ENCODE measurements at places on chromosomes 7 and 10.

DNA sequence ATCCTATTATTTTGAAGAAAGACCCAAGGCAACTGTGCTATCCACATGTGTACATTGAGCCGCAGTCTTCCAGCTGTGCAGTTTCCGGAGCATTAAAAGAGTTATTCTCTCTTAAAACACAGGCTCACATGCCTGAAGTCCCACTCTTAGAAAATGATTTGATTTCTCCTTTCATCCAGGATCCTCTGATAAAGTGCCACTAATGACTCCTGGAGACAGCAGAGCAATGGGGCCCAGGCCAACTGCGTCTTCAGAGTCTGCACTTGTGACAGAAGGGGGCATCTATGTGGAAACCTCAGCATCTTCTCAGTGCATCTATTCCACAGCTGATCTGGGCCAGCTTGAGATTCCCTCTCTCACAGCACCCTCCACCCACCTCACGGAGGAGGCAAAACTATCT lies 482.1 kb upstream of the AKR1E2 start:
- no peak for DNase-seq

- DNase-seq, result no peak
These were observed 72.0 kb downstream of the C10orf143 start for GRCh38 chr10:130038611-130039109.

- DNase-seq, result no peak
These were observed 93.6 kb upstream of the MXI1 start for GRCh38 chr10:110113670-110114337.

GRCh38 chr10:64067009-64067606 lies 545.9 kb downstream of the REEP3 start:
- DNase-seq, result no peak

DNA sequence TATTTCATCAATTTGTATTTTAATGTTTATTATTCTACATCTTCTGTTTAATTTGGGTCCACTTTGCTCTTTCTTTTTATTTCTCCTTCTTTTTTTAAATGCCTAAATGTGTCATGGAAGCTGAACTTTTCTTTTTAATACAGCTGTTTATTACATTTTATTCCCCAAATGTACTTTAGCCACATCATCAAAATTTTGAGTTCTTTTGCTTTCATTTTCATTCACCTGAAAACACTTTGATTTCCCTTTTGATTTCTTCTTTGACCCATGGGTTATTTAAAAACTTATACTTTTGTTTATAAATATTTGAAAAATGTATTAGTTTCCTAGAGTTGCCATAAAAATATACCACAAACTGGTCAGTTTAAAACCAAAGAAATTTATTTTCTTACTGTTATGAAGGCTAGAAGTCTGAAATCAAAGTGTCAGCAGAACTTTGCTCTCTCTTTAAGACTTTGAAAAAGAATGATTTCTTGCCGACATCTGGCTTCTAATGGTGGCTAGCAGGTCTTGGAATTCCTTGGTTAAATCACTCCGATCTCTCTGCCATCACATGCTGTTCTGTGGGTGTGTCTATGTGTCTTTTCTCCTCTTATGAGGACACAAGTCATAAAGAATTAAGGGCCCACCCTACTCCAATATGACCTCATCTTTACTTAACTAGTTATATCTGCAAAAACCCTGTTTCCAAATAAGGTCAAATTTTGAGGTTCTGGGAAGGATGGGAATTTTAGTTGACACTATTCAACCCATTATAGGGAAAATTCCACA lies 225.5 kb downstream of the ANKRD7 start:
- no peak for DNase-seq

GRCh38 chr10:51188008-51188407 lies 113.7 kb downstream of the PRKG1 start:
- DNase-seq, result no peak

DNA sequence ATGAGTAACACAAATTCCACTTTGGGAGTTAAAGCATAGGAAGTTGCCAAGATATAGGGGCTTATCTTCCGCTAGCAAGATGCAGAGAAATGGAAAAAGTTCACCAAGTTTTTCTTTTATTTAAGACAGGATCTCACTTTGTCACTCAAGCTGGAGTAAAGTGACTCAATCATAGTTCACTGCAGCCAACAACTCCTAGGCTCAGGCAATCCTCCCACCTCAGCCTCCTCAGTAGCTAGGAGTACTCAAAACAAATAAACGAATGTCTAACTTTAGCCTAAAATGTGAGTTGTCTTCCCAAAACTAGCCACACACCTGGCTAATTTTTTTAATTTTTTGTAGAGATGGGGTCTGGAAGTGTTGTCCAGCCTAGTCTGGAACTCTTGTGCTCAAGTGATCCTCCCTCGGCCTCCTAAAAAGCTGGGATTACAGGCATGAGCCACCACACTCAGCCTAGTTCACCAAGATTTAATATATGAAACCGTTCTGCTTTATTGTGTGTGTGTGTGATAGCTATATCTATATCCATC lies 9.9 kb downstream of the VIM start:
- no peak for DNase-seq

GRCh38 chr10:1556496-1556895 lies 180.8 kb downstream of the ADARB2 start:
- no peak for DNase-seq

GRCh38 chr10:113945687-113946085 lies 91.2 kb downstream of the NHLRC2 start:
- DNase-seq, result no peak

GRCh38 chr7:2754912-2755311 lies 66.9 kb downstream of the AMZ1 start:
- DNase-seq, result no peak

DNA sequence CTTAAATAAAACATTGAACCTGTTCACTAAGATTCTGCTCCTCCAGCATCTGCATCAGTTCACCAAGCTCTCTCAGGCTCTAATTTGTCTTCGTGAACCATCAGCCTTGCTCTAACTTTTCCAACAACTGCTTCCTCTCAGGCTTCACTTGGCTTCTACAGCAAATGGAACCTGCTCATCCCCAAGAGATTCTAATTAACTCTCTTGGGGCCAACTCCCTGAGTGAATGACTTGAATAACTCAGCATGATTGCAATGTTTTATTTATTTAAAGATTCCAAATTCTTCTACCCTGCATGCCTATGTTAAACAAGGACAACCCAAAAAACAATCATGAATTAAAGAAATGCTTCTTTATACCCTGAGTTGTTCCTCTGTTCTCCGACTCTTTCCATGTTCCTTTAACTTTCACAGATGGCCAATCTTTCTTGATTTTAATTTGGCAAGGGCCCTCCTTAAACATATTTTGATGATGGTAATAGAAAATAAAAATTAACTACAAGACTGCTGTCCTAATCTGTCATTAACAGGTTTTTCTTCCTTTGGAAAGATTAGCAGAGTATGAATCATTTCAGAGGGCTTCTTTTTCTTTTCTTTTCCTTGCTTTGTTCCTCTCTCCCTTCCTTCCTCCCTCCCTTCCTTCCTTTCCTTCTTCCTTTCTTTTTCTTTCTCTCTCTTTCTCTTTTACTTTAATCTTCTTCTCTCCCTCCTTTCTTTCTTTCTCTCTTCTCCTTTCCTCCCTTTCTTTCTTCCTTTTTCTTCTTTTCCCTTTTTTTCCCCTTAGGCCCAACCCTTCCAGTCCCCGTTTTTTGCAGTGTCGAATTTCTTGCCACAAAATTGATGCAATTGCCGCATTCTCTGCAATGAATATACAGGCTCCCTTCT lies 195.0 kb upstream of the RHOBTB1 start:
- DNase-seq, result no peak

- DNase-seq, result no peak
These were observed 10.6 kb upstream of the PRSS2 start for GRCh38 chr7:142760071-142760642.

Measured in stimulated activated CD4-positive, alpha-beta T cell treated with anti-CD3 and anti-CD28 coated beads, Interleukin-2, amount 100 ng/mL, for 4 hours (primary cell).